ENCODE measurements at places on chromosomes 2 and 18. TPM values are rescaled to one million over a fixed set of nuclear protein-coding genes. Genes with fewer than 3 reads are reported as not detected.
A peak's percentile ranks its signal among the peaks of the same experiment; 100 is the strongest.

GRCh38 chr2:140918426-140918825, 1212.4 kb downstream of the LRP1B start:
- no peak for DNase-seq

GRCh38 chr2:160968183-160968582, 192.0 kb upstream of the TANK start:
- DNase-seq = no peak

DNA sequence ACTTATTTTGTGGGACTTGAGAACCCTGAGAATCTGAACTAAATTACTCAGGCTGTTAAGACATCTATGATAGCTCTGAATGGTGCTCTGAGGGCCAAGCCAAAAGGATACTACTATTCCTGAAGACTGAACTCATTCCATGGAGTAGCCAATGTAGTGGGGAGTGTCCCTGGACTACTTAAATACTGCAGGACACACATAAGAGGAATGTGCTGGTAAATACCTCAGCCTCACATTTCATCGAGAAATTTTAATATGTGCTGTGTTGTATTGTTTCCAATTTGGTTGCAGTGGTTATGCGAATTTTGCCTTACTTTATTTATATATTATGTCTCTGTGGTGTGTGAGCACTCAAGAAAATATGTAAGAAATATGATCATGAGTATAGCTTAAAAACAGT, 264.4 kb upstream of the FIGN start:
- peak; percentile 73 for DNase-seq

DNA sequence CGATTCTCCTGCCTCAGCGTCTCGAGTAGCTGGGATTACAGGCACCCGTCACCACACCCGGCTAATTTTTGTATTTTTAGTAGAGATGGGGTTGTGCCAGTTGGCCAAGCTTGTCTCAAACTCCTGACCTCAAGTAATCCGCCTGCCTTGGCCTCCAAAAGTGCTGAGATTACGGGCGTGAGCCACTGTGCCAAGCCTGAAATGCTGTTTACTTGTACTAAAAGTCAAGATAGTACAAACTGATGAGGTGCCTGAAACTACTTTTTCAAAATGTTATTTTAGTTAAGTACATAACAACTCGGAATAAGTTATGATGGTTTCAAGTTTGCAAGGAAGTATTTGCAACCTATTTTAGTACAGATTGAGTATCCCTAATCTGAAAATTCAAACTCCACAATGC, 85.7 kb downstream of the CEP192 start:
- DNase-seq = no peak

DNA sequence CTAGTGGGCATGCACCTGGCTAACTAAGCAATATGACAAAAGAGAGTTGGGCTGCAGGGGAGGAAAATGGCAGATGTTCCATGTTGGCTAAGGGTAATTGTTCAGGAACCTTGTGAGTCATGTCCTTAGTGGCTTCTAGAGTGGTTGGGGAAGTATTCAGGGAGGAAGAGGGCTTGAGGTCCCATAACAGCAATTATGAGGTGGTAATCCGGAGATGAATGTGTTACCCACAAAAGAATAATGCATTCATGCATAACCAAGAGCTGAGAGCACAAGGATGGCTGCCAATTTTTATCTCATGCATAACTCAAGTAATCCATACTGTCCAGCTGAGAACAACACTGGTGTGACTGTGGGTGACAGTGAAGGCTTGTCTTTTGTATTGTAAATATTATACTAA, 42.9 kb downstream of the TMEFF2 start:
- DNase-seq = peak; percentile 98

DNA sequence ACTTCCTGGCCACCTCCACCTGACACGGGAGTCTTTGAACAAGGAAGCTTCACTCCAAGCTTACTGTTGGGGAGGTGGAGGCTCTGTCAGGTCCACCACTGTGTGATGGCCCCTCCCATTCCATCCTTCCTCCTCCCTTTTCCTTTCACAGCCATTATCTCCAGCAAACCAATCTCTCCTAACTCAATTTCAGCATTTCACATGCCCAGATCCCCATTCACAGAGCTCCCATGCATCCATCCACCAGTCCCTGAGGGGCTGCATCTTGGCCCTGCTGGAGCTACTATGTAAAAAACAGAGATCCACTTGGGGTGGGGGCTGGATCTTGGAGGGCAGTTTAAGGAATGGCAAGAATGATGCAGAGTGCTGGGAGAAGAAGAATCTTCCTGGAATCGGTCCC, 129.0 kb upstream of the COPS8 start:
- no peak for DNase-seq

DNA sequence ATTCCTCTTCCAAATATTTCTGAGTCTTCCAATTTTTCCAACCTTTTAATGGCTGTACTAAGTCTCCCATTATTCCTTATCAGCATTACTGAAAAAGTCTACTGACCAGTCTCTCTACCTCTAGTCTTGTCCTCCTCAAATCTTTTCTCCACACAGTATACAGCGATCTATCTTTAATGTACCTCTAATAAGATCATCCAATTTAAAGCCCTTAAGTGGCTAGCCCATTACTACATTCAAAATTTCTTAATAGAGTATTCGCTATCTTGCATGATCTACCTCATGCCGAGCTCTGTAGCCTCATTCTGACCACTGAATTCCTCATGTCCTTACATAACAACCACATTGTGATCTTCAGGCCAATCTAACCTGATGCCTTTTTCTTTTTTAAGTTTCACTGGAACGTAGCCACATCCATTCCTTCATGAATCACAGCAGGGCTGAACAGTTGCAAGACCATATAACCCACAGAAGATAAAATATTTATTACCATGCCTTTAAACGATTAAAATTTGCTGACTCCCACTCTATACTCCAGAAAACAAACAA, 57.9 kb downstream of the SLC66A3 start:
- DNase-seq = peak; percentile 80

GRCh38 chr18:77208964-77209363, 40.7 kb upstream of the GALR1 start:
- DNase-seq = peak; percentile 91

DNA sequence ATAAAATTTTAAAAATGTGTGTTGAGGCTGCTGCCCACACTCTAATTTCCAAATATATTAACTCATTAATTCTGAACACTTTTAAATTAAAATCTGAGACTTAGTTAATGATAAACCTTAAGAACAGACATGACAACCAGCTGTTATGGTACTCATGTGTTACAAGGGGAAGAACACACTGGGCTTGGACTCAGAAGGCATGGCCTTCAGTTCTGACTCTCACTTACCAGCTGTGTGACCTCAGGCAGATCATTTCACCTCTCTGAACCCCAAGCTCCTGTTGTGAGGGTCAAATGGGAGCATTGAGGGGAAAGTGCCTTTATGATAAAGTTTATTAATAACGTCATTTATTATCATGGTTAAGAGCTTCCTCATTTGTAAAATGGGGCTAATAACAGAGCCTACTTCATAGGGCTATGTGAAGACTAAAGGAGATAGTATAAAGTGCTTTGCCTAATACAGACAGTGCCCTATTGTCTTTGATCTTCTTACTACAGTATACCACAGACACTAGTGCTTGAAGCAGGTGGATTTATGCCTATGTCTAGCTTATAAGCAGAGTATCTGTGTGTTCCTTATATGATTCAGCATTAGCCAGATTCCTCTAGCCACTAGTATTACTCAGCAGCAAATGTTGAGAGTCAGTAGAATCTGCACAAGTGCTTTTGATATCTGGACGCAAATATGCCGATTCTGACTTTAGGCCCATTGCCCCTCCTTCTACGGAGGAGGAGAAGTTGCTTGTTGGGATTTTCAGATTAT, 99.6 kb downstream of the SGPP2 start:
- no peak for DNase-seq

Gene MIB1
- 32.1 TPM for total RNA-seq

Gene SEMA4F
- 11.3 TPM for total RNA-seq

Data from LHCN-M2 (cell line).